ENCODE measurements at places on chromosomes 3 and 15.

- no peak for DNase-seq
Observed at GRCh38 chr3:40617084-40617483, 92.3 kb downstream of the ZNF621 start.

DNA sequence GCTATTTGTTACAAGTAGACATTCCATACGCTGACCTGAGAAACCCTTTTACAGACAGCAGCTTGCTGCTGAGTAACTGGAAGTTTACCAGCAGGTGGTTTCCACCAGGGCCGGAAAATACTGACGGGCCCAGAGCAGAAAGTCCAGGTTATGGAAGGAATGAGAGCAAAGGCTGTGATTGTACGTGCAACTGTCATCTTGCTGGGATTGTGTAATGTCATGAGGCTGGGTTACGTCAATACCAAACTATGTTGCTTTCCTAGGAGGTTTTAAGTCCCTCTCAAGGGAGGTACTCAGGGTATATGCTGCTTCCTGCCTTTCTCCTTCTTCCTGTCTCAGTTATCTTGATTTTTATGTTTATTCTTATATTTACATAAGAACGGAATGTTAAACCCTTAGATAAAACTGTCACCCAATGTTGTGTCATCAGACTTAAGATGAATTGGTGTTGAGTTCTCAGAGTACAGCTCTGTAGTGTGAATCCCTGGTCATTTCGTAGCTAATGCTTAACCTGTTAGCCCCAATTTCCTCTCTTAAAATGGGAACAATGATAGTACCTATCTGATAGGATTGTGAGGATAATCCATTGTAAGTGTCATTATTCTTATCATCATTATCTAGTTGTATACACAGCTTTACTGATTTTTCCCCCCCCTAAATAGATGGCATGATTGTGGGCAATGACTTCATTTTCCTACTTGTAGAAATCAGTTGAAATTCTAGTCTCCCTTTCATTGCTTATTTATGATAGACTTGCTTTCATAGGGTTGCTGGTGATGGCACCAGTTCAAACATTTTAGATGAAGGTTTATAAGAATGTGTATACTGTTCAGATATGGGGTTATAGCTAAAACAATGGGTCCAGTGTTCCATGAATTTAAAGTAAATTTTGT, 101.4 kb downstream of the FNDC3B start:
- DNase-seq: no peak

- DNase-seq: no peak
Observed at GRCh38 chr15:78076231-78077052, 1.1 kb downstream of the TBC1D2B start.

- peak; percentile 88 for DNase-seq
Observed at GRCh38 chr3:82354228-82354627, 592.8 kb upstream of the GBE1 start.

DNA sequence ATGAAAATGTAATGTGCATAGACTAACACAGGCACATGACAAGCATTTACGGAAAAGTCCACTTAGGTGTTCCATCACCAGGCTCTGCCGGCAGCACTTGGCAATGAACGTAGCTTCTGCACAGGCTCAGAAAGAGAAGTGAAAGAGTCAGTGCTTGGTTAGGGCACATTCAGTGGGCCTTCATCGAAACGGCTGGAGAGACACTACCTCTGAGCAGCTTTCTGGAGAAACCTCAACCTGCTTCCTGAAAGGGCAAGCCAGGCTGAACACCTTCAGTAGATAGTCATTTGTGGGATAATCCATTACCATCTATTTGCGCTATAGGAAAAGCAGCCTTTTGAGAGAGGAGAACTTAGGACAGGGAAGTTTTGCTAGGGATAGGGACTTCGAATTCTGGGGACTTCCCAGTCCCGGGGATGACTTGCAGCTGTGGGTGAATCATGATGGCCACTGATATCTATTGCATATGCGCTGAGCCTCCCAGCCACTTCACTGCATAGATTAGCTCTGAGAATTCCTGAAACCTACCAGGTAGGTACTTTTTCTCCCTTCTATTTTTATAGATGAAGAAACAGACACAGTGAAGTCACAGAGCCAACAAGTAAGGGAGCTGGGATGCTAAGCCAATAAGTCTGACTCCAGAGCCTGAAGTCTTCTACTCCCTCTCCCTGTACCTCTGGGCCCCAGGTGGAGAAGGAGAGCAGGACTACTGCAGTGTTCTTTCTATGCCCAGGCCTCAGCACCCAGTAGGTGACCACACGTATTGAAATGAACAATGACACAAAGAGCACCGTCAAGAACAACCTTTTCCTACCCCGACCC, 4.2 kb upstream of the SH2D7 start:
- DNase-seq: no peak

DNA sequence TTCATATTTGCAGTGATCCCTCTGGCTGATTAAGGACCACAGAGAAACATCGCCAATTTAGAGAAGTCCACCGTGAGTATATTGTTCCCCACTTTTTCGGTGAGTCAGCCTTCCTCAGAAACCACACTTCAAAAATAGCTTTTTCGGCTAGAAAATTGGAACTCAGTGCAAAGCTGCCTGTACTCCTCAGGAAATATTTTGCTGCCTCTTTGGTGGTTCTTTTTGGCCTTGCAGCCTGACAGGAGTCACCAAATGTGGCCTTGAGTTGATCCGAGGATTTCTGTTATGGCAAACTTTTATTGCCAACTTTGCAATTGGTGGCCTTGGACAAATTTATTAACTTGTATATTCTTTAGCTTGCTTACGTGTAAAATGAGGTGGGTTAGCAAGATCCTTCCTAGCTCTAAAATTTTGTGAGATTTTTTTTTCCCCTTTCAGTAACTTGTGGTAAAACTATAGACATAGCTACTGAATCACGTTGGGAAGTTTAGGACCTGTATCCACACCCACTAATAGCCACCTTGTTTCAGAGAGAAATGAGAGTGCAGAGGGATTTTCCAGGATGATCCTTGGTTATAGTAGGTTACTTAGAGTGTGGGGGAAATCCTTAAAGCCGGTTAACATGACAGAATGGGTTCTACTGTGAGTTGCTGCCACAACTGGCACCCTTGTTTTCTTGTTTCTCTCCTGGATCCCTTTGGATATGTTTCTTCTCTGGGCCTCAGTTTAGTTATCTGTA, 9.9 kb downstream of the ARL6IP5 start:
- DNase-seq: no peak

- DNase-seq: no peak
Observed at GRCh38 chr3:72906154-72906553, 18.3 kb downstream of the GXYLT2 start.

GRCh38 chr3:14440531-14441239, 38.3 kb downstream of the SLC6A6 start:
- peak; percentile 39 for DNase-seq

DNA sequence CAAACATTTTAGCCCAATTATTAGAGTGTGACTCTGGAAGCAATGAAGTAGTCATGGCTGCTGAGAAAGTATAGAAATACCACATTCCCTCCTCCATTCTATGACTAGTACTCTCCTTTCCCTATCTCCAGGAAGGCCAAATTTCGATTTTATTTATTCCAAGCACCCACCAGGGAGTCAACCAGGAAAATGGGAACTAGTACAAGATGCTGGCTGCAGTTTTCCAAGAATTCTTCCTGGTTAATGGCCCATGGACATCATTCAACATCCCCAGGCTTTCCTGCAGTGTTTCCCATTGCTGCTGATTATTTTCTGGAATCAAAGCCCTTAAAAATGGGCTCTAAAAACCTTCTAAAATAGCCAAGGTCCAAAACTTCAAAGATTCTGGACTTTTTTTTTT, 247.9 kb upstream of the STT3B start:
- peak; percentile 53 for DNase-seq

DNA sequence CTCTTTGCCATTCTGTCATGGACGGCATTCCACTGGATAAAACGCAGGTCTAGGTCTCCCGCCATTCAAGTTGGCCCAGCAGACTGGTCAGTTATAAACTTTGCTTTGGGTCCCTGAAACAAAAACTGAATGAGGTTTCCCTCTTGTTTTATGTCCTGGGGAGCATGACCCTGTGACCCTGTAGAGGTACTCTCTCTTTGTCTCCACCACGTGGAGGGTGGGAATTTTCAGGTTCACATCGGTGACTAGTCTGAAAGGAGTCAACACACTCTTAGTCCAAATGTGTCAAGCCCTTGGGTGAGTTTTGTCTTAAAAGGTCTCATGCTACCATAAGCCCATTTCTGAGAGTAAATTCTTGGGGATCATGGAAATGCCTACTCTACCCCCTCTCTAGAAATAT, 139.9 kb downstream of the PLCH1 start:
- DNase-seq: no peak

DNA sequence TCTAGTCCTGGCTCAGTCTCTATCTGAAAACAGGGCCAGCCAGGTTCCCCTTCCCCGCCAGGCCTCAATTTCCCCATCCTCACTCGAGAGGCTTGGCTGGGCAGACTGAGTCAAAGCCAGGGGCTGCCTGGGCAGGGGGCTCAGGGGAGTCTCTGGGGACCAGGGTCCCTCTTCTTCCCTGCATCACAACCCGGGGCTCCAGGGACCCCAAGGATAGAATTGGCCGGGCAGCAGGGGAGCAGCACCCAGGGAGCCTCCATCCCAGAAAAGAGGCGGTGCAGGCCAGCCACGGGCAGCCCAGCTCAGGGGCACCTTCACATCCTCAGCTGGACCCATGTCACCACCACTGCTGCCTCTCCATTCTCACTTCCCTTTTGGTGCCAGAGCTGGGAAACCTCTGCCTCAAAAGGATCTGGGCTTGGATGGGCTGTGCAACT, 13.3 kb upstream of the PLXND1 start:
- DNase-seq: no peak

- no peak for DNase-seq
Observed at GRCh38 chr15:64187396-64188191, 24.8 kb upstream of the PPIB start.

- DNase-seq: no peak
Observed at GRCh38 chr15:68407141-68407885, 24.6 kb downstream of the ITGA11 start.

All from NCI-H446 (cell line).